Bronchial epithelial cell (primary cell): ENCODE measurements at places on chromosomes 2 and 18. TPM values are rescaled to one million over a fixed set of nuclear protein-coding genes. Genes with fewer than 3 reads are reported as not detected.

GRCh38 chr2:29977284-29977683 is 55.9 kb upstream of the ALK start:
- no peak for DNase-seq

GRCh38 chr18:5997361-5997760 is 102.0 kb upstream of the TMEM200C start:
- no peak for DNase-seq

Gene TSPYL6
- total RNA-seq, result not detected in 2 replicates

DNA sequence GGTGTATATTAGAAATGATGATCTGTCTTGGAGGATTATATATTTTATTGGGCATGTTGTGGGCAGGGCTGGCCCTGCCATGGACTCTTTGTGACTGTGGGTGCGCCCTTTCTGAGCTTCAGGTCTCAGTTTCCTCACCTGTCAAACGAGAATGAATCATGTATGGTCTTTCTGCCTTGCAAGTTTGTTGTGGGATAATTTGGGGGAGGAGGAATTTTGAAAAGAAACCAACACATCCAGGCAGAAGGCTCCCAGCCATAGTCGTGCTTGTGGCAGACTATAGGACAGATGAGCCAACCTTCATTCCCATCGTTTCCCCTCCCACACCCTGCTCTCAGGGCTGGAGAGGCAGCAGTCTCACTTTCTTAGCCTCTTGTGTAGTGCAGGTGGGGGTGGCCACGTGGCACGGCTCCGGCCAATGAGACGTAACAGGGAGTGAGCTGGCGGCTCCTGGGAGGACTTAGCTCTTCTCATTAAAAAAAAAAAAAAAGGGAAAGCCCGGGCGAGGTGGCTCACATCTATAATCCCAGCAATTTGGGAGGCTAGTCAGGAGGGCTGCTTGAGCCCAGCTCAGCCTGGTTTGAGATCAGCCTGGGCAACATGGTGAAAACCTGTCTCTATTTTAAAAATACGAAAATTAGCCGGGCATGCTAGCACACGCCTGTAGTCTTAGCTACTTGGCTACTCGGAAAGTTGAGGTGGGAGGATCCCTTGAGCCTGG is 63.1 kb downstream of the RHOB start:
- peak; percentile 88 for DNase-seq

DNA sequence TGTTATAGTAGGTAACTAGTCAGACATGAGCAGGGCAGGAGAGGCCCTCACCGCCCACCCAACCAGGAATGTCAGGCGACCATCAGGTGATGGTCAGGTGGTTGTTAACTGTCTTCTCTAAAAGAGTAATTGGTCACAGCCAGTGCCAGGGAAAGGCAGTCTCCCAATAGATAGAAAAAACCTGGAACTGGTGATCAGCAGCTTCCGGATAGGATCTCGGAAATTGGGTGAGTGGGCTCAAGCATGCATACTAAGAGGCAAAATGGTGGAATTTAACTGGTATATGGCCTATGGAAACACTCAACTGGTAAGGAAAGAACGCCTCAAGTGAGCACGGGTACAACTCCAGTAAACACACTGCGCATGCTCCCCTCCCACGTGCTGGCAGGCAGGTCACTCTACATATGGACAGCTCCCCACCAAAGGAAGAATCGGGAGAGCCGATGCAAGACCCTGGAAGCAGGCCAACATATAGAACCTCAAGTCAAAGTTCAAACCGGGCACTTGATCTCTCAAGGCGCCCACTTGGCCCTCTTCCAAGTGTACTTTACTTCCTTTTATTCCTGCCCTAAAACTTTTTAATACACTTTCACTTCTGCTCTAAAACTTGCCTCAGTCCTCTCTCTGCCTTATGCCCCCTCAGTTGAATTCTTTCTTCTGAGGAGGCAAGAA is 43.5 kb upstream of the TMEM131 start:
- DNase-seq, result no peak

Gene MAPK4
- total RNA-seq, result under 0.01 TPM in 1 of 2 replicates, not detected in the other

DNA sequence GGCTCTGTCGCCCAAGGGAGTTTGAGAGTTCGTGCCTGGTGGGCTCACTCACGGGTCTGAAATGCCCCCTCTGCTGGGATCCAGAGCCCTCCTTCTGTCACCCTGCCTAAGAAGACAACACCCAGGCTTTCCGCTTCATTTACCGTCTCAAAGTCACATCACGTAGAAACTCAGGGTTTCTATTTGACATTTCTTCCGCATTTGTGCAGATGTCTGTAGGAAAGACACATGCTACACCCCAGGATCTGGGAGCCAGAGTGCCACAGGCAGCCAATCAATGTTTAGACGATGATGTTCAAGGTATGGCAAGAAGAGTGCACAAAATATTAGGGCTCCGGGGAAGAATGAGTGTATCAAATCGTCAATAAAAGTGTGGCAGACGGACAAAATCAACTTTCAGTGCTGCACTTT is 24.4 kb upstream of the ACKR3 start:
- DNase-seq, result no peak

DNA sequence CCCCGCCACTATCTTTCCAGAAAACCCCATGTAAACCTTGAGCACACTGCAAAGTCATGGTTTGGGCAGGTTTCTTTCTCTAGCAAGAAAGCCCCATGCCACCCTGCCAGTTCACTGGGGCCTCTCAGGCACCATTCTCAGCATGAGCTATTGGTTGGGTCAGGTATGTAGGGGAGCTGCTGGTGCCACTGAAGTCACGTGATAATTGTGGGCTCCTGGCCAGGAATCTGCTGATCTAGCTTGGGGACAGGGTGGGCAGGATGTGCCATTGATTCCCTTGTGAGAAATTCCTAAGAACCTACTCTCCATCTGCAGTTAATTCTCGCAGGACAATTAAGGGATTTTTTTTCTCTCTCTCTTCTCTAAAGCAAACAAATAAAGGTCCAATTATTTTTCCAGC is 26.5 kb upstream of the HNMT start:
- DNase-seq, result no peak

Gene TMEM150A
- total RNA-seq, result 8.3 and 9.2 TPM in 2 replicates

DNA sequence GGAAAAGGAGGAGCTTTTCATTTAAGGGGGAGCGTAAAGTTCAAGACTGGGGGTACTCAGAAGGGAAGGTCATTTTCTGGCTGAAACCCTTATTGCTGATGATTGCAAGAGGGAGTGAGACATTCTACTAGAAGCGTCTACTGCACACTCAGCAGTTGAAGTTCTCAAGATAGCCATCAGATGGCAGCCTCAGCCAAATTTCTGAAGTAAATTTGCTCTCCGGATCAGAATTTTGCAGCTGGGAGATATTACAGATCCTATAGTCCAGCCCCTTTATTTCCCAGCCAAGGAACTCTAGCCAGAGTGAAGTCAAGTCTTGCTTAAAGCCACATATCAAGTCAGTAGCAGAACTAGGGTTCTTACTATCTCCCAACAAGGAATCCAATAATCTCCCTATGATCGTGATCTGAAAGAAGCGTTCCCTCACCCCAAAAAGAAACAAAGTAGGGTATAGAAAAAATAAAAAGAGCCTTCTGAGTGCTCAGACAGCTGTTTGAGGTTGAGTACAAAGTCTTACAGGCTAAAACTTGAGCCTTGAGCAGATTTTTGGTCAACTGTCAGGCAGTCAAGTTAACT is 24.0 kb downstream of the RAX start:
- DNase-seq, result peak; percentile 77

- no peak for DNase-seq
Measured at GRCh38 chr2:61439241-61440002, 31.5 kb downstream of the USP34 start.

Gene TFCP2L1
- 5.5 and 10.6 TPM in 2 replicates for total RNA-seq

GRCh38 chr2:11343368-11343649 is 1.1 kb downstream of the ROCK2 start:
- no peak for DNase-seq

DNA sequence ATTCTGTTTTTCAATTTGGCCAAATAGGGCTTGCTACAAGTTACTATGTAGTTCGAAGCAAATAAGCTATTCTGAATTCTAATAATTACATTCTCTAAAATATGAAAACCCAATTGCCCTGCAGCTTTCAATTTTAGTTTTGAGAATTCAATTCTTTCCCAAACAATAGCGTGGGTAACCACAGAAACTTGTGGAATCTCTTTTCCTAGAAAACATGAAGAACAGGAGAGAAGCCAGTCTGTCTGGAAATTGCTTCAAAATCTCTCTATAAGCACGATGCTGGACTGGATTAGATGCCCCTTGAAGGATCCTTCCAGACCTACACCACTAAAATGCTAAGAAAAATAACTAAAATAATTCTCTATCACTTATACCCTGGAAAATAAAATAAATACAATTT is 115.0 kb downstream of the THADA start:
- no peak for DNase-seq

DNA sequence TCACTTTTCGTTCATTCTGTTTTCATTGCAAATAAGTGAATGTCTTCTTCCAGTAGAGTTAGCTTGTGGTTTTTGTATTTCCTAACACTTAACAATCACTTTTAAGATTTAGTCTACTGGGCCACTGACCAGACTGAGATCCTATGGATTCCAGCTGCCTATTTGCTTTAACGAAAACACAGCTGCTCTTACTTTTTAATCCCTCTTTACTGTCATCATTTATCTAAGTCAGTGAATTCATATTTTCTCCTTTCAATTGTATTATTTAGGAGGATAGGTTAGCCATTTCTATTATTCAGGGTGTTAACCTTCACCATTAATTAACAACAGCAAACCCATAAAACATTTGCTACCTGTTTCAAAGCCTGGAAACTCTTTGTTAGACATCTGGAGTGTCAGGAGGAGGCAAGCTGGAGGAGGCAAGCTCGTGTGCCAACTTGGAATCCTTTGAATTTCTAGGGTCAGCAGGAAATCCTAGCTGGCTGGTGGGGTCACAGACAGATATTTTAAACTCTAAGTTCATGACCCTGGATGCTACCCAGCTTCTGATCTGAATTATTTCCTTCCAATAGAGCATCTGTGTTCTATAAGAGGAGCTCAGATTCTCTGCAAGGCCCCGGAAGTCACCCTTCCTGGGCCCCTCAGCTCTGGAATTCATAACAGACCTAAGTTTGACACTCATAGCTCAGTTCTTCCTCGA is 385.3 kb downstream of the RBM43 start:
- DNase-seq, result no peak

DNA sequence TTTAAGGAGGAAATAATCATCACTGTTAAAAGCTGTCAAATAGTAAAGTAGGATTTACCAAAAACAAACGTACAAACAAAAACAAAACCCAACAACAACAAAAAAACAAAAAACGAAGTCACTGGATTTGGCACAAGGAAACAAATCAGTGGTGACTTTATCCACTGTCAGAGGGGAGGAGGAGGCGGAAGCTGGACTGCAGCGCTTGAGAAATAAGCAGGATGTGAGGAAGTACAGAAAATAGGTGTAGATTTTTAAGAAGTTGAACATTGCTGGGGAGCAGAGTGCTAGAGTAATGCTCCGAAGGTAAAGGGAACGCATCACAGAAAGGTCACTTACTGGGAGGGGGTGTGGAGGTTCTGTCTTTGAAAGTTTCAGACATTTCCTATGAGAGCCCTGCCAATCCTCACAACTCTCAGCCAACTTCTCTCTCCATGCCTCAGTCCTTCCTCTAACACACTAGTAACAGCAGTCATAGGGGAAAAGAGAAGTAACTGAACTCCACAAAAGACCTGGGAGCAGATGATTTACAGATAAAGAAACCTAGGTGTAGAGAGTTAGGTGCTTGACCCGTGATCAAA is 220.2 kb upstream of the SMAD7 start:
- no peak for DNase-seq

DNA sequence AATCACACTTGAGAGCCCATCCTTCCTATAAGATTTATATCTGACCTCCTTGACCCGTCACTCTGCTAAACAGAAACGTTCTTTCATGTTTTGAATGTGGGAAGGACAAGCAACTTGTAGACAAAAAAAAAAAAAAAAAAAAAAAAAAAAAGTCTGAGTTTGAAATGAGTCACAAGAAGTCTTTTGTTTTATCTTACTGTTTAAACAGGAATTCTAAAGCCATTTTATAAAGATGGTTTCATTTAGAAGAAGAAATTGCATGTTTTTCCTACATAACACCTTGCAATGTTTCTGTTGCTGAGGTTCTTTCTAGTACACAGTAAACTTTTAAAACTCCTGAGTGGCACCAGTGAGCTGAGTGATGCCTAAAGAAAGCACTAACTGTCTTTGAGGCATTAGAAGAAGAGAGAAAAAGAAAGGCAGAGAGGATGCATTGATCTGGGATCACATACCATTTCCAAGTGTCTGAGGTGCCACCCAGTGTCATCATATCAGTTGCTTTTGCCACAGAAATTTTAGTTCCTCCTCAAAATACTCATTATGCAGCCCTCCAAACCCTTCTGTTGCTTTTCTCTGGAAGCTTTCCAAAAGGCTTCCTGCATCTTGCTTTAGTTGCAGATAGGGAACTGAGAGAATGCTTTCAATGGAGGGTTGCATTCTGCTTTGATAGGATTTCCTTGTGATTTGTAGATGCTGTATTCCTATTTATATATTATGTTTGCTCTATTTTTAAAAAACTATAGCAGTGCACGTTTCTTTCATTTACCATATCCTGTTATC is 69.1 kb downstream of the ACVR2A start:
- peak; percentile 44 for DNase-seq

Gene ZNF638
- 86.9 and 112 TPM in 2 replicates for total RNA-seq

- peak; percentile 64 for DNase-seq
Measured at GRCh38 chr18:47184419-47185050, 8.4 kb upstream of the IER3IP1 start.

- DNase-seq, result no peak
Measured at GRCh38 chr2:152354069-152354755, 19.2 kb downstream of the FMNL2 start.

DNA sequence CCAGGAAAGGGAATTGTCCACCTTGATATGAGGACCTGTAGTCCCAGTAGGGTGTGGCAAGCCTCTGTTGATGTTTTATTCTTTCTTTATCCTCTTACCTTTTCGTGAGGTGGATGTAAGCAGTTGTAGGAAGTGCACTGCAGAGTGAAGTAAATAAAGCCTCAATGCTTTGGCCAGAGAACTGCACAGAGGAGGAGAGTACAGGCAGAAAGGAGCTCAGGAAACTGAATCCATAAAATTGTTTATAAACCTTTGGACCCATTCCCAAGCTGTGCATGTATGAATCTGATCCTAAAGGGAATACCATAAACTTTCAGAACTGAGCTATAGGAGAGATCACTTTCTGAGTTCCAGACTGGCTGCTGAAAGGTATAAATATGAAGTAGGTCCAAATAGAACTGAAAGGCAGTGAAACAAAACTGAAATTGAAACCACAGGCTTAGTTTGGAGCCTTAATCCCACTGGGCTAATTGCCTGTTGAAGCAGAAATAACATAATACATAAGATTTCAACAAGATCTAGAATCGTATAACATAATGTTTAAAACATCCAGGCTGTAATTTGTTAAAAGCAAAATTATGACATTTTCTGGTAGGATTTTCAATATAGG is 17.9 kb upstream of the SLC9A4 start:
- DNase-seq, result no peak

DNA sequence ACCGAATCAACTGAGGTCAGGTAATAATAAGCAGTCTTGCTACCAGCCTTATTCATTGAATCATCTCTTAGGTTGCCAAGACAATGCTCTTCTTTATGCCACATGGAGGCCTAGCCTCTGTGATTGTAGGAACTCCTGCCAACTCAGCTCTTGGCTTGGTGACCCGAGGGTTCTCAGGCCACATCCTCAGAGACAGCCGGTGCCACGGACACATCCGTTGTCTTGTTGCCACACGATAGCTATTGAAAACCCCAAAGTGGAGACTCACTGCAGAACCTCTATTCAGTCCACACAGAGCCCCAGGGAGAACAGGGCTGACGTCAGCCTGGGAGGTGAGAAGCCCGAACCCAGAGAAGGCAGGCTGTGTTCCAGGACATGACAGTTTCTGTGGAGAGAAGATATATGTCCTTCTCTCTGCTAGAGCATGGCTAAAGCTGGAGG is 53.5 kb upstream of the TGFA start:
- DNase-seq, result no peak

Gene TMEM169
- 0.26 and 0.51 TPM in 2 replicates for total RNA-seq

- no peak for DNase-seq
Measured at GRCh38 chr2:31693882-31694281, 113.1 kb upstream of the SRD5A2 start.
